SJCRH30 (cell line): ENCODE measurements at places on chromosomes 13 and 19. TPM values are rescaled to one million over a fixed set of nuclear protein-coding genes. Genes with fewer than 3 reads are reported as not detected.

- no peak overlapping the region for H3K27ac ChIP-seq
- H3K36me3 ChIP-seq, result no peaks in the 10 kb centered on the region
- H3K4me3 ChIP-seq, result no peak overlapping the region
- H3K27me3 ChIP-seq, result no peaks in the 10 kb centered on the region
- no peak for DNase-seq
These were observed 251.7 kb upstream of the HTR2A start for GRCh38 chr13:47148543-47148942.

The ZNF99 gene
- not detected in 2 replicates for total RNA-seq

The CD79A gene
- 0.61 TPM in 1 of 2 replicates, not detected in the other for total RNA-seq

The DNAJC15 gene
- total RNA-seq, result 10.1 and 11.2 TPM in 2 replicates

DNA sequence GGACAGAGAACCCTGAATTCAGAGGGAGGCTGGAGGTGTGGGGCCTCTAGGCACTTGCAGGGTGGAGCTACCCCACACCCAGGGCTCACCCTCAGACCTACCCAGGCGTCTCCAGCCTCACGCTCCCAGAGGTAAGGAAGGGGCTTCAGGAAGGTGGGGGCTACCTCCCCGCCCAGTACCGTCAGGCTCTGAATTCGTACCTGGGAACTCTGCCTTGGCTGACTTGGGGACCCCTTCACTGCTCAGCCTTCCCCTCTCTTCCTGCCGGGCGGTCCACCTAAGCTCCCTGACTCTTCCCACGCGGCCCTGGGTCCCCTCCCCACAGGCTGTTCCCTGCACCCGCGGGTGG lies 28.5 kb upstream of the PARP4 start:
- H3K27ac ChIP-seq, result no peak overlapping the region
- no peak for DNase-seq
- no peak overlapping the region for H3K4me3 ChIP-seq
- no peaks in the 10 kb centered on the region for H3K27me3 ChIP-seq
- no peaks in the 10 kb centered on the region for H3K36me3 ChIP-seq

GRCh38 chr13:50326811-50327210 lies 311.6 kb downstream of the KCNRG start:
- no peaks in the 10 kb centered on the region for H3K36me3 ChIP-seq
- no peak overlapping the region for H3K4me3 ChIP-seq
- DNase-seq, result no peak
- H3K27ac ChIP-seq, result no peak overlapping the region
- H3K4me1 ChIP-seq, result no peaks in the 10 kb centered on the region

DNA sequence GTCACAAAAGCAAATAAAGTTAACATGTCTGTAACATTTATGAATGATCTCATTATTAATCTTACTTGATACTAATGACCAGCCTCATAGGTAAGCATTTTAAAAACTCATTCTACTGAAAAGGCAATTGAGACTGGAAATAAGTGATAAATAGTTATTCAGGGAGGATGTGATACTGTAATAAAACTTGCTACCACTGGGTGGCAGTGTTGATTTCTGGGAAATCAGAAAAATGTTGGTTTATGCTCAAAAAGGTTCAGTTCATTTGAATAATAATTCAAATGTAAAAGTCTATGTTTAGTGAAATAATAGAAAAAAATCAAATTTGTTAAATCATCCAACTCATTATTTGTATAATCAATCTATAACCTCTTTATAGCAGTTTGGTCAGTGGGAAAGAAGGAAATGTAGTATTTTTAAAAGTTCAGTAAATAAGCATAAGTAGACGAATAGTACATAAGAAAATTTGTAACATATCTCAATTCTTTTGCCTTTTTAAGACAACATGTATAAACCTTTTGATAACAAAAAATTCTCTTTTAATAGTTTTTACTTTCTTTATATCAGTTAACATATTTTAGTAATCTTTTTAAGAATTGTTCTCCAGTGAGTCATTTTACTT lies 9.6 kb downstream of the ABHD13 start:
- H3K36me3 ChIP-seq, result no peaks in the 10 kb centered on the region
- H3K27ac ChIP-seq, result no peak overlapping the region
- H3K27me3 ChIP-seq, result no peaks in the 10 kb centered on the region
- no peak for DNase-seq
- H3K4me1 ChIP-seq, result no peaks in the 10 kb centered on the region

DNA sequence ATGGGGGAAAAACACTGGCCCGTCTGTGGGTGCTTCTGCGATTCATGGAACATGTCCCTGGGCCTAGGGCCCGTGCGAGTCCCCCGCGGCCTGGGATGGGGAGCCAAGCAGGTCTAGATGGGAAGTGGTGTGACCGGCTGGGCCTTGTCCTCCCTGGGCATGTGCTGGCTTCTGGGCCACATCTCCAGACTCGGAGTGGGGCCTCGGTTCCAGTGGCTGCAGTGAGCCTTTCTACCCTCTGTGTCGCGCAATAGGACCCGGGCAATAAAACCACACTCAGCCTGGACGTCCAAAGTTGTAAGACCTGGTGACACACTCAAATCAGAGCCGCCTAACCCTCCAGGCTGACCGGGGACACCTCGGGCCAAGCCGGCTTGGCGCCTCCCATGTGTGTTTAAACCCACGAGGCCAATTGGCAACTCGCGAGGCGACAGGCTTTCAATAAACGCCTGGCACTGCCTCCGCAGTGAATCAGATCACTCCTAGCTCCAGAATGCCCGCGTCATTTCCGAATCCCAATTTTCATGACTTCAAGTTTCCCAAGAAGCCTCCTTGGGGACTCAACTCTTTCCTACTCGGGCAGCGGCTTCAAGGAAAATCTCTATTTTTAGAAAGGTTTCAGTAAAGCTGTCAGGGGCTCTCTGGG lies 57.3 kb downstream of the KLF2 start:
- H3K4me3 ChIP-seq, result no peak overlapping the region
- no peak overlapping the region for H3K27ac ChIP-seq
- peaks cover 19% of the 10 kb centered on the region for H3K36me3 ChIP-seq
- H3K4me1 ChIP-seq, result peaks cover 3% of the 10 kb centered on the region; the same call in 1 of the 2 replicates
- DNase-seq, result no peak
- H3K27me3 ChIP-seq, result no peaks in the 10 kb centered on the region

The DIAPH3 gene
- 29.6 and 37.7 TPM in 2 replicates for total RNA-seq

DNA sequence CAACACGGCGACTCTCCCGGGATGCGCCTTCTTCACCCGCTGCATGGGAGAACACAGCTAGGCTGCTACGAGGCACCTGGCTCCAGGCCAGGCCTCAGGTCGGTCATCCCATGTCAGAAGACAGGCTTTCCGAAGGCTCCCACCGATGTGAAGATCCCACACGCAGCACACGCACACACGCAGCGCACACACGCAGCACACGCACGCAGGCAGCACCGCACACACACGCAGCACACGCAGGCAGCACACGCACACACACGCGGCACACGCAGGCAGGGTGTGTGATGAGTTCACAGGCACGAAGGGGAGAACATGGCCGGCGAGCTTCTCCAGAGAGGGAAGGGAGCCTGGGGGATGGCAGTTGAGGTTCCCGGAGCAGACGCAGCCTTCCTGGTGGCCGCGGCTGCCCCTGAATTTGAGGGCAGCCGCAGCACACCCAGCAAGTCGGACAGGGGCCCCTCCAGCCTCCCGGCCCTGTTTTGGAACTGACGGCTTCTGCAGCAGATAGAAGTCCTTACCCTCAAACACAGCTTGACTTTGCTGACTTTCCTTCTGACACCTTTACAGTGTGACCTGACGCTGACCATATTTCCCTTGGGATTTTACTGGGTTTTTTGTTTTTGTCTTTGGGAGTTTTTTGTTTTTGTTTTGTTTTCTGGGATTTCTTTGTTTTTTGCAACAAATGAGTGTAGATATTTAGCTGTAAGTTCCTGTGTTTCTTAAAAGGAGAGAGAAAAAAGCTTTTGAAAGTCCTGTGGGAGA lies 55.9 kb downstream of the RASA3 start:
- H3K4me1 ChIP-seq, result no peaks in the 10 kb centered on the region
- H3K27ac ChIP-seq, result no peak overlapping the region
- H3K36me3 ChIP-seq, result 0 out of 2 replicates have a peak, but pooled peaks cover 5% of the 10 kb centered on the region
- DNase-seq, result no peak

GRCh38 chr19:5804516-5805461 lies at the start of gene NRTN:
NRTN (plus strand) TSS chr19:5805067; CDS start chr19:5824166, 19,099 bp downstream.
- no peaks in the 10 kb centered on the region for H3K27me3 ChIP-seq
- peak within 1 kb of the TSS; percentile 61 for H3K4me3 ChIP-seq
- peak within 1 kb of the TSS; percentile 5; the same call in 1 of the 2 replicates for H3K27ac ChIP-seq
- H3K36me3 ChIP-seq, result no peaks in the 10 kb centered on the region

- H3K36me3 ChIP-seq, result no peaks in the 10 kb centered on the region
- H3K4me1 ChIP-seq, result no peaks in the 10 kb centered on the region
- no peak overlapping the region for H3K4me3 ChIP-seq
These were observed 367.4 kb downstream of the SPRY2 start for GRCh38 chr13:79973533-79973963.

DNA sequence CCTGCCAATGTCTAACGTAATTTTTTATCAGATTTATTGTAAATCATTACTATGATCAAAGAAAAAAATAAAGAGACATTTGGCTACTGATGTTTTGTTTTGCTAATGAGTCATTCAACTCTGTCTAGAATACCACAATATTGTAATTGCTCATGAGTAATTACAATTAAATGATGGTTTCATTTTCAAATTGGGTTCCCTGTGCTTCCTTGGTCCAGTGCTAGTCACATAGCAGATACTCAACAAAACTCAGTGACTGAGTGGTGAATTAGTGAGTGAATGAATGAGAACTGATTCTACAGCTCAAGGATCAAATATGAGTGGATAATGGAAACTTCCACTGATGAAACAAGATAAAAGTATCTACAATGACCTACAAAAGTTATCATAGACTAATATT lies 304.7 kb downstream of the POU4F1 start:
- H3K4me3 ChIP-seq, result no peak overlapping the region
- no peak for DNase-seq
- no peak overlapping the region for H3K27ac ChIP-seq
- no peaks in the 10 kb centered on the region for H3K4me1 ChIP-seq

GRCh38 chr19:6707658-6708018 lies 12.8 kb downstream of the C3 start:
- H3K36me3 ChIP-seq, result no peaks in the 10 kb centered on the region
- H3K27me3 ChIP-seq, result no peaks in the 10 kb centered on the region
- H3K27ac ChIP-seq, result no peak overlapping the region
- no peak overlapping the region for H3K4me3 ChIP-seq
- no peaks in the 10 kb centered on the region for H3K4me1 ChIP-seq

- no peak for DNase-seq
- peak overlapping the region; percentile 93; the same call in 1 of the 2 replicates for H3K27ac ChIP-seq
- H3K4me3 ChIP-seq, result no peak overlapping the region
- H3K27me3 ChIP-seq, result no peaks in the 10 kb centered on the region
- H3K36me3 ChIP-seq, result no peaks in the 10 kb centered on the region
These were observed 78.7 kb downstream of the ZNF536 start for GRCh38 chr19:30450835-30451321.

The KLK5 gene
- total RNA-seq, result not detected in 2 replicates
